Subcutaneous preadipocyte (primary cell): ENCODE measurements at places on chromosomes 1 and 21. TPM values are rescaled to one million over a fixed set of nuclear protein-coding genes. Genes with fewer than 3 reads are reported as not detected.

The RHD gene
- under 0.01 TPM in 1 of 2 replicates, not detected in the other for total RNA-seq

The DNAJC6 gene
- total RNA-seq: 1.1 and 1.6 TPM in 2 replicates

The RBP7 gene
- not detected in 2 replicates for total RNA-seq

The PEX14 gene
- 14.9 and 16.2 TPM in 2 replicates for total RNA-seq

The SH2D2A gene
- total RNA-seq: 0.20 TPM in 1 of 2 replicates, not detected in the other

The ADCY10 gene
- under 0.01 and 0.39 TPM in 2 replicates for total RNA-seq

The CLCA4 gene
- not detected in 2 replicates for total RNA-seq

The CLIC6 gene
- total RNA-seq: 0.20 and 0.73 TPM in 2 replicates

The YBX1 gene
- total RNA-seq: 853 and 942 TPM in 2 replicates

The SLC6A17 gene
- under 0.01 and 0.20 TPM in 2 replicates for total RNA-seq

The SLC25A34 gene
- total RNA-seq: 0.39 and 0.73 TPM in 2 replicates

The ZNF683 gene
- not detected in 2 replicates for total RNA-seq

The RNF19B gene
- total RNA-seq: 7.7 and 9.8 TPM in 2 replicates

The LAPTM5 gene
- total RNA-seq: 0.37 and 0.39 TPM in 2 replicates

The IL10 gene
- not detected in 2 replicates for total RNA-seq

The SPATA17 gene
- 0.98 and 1.1 TPM in 2 replicates for total RNA-seq

The CRP gene
- total RNA-seq: not detected in 2 replicates

The OR2T33 gene
- total RNA-seq: not detected in 2 replicates

The CFAP141 gene
- total RNA-seq: not detected in 2 replicates

The CLEC20A gene
- total RNA-seq: not detected in 2 replicates

The CFHR3 gene
- not detected in 2 replicates for total RNA-seq

The SPATA46 gene
- total RNA-seq: not detected in 2 replicates

The SPRR2F gene
- total RNA-seq: not detected in 2 replicates

The RPTN gene
- total RNA-seq: not detected in 2 replicates

The CLIC4 gene
- 245 and 302 TPM in 2 replicates for total RNA-seq

The COL9A2 gene
- total RNA-seq: 0.59 and 0.73 TPM in 2 replicates

The EFNA4 gene
- 0.73 and 1.2 TPM in 2 replicates for total RNA-seq

The SLC19A2 gene
- total RNA-seq: 11.8 and 12.3 TPM in 2 replicates

The LRRIQ3 gene
- total RNA-seq: 0.39 and 0.73 TPM in 2 replicates

The SPATA1 gene
- total RNA-seq: 0.59 and 1.8 TPM in 2 replicates

The EPHX1 gene
- 26.0 and 41.2 TPM in 2 replicates for total RNA-seq

The ASPM gene
- total RNA-seq: 39.3 and 62.4 TPM in 2 replicates

The ITGB2 gene
- total RNA-seq: not detected in 2 replicates

The CD52 gene
- 0.98 TPM in 1 of 2 replicates, not detected in the other for total RNA-seq

The DYNLT4 gene
- total RNA-seq: not detected in 2 replicates

The CLDN17 gene
- total RNA-seq: not detected in 2 replicates

The TSACC gene
- 0.20 and 0.37 TPM in 2 replicates for total RNA-seq

The ATP6V1G3 gene
- not detected in 2 replicates for total RNA-seq

The C1orf87 gene
- not detected in 2 replicates for total RNA-seq

The TEDDM1 gene
- not detected in 2 replicates for total RNA-seq

The OR2L13 gene
- total RNA-seq: not detected in 2 replicates

The TNFRSF9 gene
- under 0.01 TPM in 1 of 2 replicates, not detected in the other for total RNA-seq

The CELA2A gene
- total RNA-seq: not detected in 2 replicates

The APCS gene
- not detected in 2 replicates for total RNA-seq

The NGF gene
- 0.20 and 2.2 TPM in 2 replicates for total RNA-seq

The PCP4L1 gene
- not detected in 2 replicates for total RNA-seq
